NCI-H1105 (cell line): ENCODE measurements at places on chromosomes 2 and 18.
A peak's percentile ranks its signal among the peaks of the same experiment; 100 is the strongest.

DNA sequence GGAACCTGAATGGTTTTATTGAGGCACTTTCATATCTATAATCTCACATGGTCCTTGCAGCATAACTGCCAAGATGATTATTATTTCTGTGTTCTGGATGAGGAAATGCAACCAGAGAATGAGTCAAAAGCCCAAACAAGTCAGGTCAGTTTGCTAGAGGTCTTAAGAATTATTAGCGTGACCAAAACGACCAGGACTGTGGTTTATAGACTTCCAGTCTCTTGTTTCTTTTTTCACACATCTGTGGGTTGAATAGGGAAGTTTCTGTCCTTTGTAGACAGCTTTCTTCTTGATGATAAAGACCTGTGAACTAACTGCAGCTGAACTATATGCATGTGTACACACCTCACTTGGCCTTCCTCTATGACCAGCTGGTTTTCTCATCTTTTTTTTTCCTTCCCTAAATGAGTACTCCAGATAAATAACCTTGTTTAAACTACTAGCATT is 13.9 kb downstream of the ADAM23 start:
- DNase-seq, result no peak

DNA sequence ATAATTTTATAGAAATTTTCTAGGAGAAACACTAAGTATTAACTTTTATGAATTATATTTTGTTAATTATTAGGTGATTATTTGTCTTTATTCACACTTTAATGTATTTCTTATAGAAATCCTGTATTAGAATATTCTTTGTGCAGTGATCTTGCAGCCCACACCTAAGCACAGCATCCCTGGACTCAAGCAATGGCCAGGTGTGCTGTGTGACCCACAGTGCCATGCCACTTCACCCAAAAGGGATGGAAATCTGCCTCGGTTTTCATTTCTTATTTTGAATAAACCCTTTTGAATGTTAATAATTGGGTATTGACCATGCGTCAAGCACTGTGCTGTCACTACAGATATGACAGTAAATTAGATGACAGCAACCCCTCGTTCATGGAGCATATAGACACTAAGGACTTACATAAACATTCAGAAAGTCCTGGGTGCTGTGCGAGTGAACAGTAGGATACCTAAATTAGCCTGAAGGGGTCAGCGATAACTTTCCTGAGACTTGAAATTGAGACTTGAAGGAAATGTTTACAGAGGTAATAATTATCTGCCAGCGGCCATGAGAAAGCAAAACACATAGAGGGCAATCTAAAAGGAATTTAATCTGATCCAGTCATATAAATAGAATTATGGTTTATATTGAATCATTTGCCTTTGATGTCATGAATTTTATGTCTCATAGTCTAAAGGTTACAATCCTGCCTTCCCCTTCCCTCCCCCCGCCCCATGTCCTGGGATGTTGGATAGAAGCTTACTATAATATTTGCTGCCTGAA is 52.7 kb upstream of the CALCRL start:
- peak; percentile 4 for DNase-seq

DNA sequence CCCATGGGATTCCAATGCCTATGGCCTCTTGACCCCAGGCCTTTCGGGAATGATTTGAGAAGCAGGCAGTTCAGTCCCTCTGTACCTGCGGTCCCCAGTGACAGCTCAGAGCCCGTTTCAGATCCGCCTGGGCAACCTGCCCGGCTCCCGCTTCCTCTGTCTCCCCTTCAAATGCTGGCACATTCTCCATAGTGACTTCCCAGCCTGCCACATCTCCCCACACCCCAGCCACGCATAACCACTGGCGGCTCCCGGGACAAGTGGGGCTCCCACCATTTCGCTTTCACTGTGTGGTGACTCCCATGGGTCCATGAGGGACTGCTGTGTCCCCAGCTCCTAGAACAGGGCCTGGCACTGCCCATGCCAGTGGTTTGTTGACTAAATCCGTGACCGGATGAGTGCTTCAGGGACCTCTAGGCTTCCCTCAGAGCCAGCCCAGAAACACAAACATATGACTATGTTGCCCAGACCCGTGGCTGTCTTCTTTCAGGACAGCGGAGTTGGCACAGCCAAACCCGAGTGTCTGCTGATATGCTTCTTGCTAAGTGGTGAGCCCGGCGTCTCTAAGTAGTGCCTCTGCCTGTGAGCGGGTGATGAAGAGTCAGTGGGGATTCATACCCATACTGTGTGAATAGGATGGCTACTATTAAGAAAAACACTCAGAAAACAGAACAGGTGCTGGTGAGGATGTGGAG is 91.2 kb downstream of the GLI2 start:
- DNase-seq, result no peak

DNA sequence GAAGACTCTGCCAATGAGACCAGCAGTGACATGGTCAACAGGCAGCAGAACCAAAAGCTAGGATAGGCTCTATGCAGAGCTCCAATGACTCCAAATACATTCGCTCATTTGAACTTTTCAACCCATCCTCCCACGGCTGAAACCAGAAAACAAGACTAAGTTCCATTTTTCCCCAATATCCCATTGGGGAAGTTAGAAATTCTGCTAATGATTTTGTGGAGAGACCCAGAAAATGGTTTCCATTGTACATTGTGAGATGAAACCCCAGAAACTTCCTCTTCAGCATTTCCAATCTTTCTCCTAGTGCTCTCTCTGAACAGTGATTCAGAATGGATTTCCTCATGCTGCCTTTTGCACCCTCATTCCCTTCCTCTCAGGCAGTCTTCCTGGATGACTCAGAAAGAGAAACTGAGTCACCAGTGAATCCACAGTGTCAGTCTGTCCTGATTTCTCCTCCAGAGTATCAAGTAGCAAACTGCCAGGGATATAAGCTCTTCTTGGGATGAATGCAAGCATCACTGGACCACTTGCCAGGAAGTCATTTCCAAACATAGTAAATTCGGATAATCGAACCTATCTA is 467.7 kb upstream of the ID2 start:
- no peak for DNase-seq
